Non-pigmented ciliary epithelial cell (primary cell): ENCODE measurements at places on chromosomes 3 and 15.

GRCh38 chr3:149532489-149533180 lies 58.1 kb downstream of the TM4SF4 start:
- no peak for DNase-seq

GRCh38 chr15:79105141-79105540 lies 14.6 kb upstream of the RASGRF1 start:
- no peak for DNase-seq

GRCh38 chr3:99674086-99674789 lies 35.8 kb downstream of the COL8A1 start:
- DNase-seq = no peak

GRCh38 chr3:186991470-186991869 lies 61.1 kb downstream of the ST6GAL1 start:
- DNase-seq = no peak

GRCh38 chr15:62209322-62209721 lies 44.2 kb upstream of the C2CD4B start:
- DNase-seq = no peak
